Dermis blood vessel endothelial cell (primary cell): ENCODE measurements at places on chromosomes 6 and 20.

DNA sequence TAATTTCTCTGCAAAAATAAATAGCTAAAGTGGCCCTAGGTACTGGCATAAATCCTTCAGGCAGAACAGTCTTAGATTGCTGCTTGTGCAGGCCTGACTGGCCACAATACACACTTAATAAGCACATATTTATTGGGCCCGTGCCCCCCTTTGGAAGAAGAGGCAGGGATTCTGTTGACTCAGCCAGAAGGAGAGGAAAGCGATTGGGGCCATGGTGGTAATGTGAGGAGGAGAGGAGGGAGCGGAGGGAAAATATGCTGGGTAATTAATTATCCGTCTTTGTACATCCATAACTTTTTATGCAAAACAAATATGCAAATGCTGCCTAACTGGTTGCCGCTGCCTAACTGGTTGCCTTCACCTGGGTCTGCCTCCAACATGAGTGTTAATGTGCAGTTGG lies 36.2 kb downstream of the CD40 start:
- DNase-seq = no peak

DNA sequence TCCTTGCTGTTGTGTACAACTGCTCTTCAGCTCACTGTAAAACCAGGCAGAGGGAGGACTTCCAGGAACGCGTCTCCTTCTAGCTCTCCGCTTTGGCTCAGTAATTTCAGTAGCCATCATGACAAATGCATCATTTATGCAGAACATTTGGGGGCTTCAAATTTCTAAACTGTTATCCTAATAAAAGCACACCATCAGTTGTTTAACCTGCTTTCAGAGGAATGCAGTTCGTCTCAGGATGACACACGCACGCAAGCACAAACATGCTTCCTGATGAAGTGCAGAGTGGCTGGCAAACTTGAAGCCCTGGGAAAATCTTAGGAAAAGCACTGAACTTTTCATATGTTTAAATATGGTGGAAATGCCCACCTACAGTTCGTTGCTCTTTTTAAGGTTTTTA lies 24.4 kb downstream of the SLC22A23 start:
- no peak for DNase-seq

DNA sequence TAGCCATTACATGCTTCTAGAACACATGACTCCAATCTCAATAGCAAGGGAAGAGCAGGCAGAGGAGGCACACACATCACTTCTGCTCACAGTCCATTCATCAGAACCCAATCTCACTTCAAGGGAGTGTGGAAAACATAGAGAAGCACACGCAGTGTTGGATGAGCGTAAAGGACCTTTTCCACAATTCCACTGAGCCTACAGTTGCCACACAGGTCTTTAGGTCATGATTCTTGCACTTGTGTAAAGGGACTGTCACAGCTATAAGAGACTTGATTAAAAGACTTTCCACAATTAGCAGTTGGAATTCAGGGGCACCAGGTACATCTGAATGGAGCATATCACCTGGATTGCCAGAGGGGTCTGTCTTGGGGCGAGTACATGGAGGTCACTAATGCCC lies 86.2 kb downstream of the TBC1D7 start:
- DNase-seq = no peak

- no peak for DNase-seq
These were observed 375.2 kb upstream of the PLCB4 start for GRCh38 chr20:8693709-8694108.

DNA sequence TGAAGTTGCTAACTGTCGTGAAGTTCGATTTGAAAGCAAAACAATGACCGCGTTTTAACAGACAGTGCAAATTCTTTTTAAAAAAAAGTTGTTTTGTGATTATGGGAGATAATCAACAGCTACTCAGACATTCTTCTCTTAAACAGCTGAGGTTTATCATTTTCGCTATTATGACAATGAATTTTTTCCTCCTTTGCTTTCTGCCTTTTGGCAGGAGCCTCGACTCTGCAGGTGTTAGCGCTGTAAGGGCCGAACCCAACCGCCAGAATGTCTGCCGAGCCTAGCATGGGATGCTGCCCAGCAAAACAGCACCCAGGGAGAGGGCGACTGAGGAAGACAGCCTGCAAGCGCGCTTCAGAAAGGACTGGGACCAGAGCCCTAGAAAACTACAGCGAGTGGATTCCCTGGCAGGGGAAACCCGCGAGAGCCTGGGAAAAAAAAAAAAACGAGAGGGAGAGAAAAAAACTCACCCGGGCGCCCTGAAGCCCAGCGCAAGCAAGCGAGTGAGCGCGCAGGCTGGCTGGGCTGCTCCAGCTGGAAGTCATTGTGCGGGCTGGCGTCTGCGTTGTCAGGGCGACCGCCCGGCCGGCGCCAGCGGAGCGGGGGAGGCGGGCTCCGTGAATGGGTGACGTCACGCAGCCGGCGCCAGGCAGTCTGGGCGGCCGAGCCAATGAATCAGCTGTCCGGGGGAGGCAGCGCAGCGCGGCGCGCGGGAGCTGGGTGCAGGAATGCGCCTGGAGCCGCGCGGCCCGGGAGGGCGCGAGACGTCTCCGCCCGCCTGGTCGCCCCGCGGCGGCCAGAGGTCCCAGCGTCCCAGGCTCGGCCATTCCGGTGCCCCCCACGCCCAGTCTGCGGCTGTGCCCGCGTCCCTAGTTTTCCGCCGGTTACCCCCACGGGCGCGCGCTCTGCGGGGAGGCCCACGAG lies 32.7 kb upstream of the ID4 start:
- peak; percentile 98 for DNase-seq

GRCh38 chr6:5361396-5361795 lies 100.1 kb downstream of the FARS2 start:
- peak; percentile 95 for DNase-seq

DNA sequence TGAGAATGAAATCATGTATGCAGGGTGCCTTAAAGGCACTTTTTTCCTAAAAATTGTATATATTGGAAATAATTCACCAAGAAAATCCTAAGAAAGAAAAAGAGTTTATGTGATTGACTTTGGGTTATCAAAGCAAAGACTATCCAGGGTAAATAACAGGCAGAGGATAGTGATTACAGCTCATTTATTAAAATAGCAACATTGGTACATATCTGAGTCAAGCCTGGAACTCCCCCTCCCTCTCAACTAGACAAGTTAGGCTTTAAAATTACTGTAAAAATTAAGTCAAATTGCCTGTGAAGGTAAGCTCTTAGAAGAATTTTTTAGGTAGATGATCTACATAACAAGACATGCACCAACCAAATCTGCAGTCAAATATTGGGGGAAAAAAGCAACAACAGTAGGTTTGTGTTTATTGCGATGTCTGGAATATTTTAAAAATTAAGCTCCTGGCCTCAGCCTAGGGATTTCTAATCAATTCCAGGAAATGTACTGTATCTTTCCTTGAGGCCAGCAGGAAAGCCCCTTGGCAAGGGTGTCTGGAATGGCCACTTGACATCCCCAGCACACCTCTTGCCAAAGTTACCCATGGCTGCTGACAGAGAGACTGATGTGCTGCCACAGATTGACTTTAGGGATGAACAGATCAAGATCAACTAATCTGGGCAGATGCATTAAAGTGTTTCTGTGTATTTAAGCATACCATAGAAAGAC lies 31.2 kb upstream of the HBS1L start:
- DNase-seq = no peak
